ENCODE measurements at places on chromosomes 5 and 9.
A peak's percentile ranks its signal among the peaks of the same experiment; 100 is the strongest.

DNA sequence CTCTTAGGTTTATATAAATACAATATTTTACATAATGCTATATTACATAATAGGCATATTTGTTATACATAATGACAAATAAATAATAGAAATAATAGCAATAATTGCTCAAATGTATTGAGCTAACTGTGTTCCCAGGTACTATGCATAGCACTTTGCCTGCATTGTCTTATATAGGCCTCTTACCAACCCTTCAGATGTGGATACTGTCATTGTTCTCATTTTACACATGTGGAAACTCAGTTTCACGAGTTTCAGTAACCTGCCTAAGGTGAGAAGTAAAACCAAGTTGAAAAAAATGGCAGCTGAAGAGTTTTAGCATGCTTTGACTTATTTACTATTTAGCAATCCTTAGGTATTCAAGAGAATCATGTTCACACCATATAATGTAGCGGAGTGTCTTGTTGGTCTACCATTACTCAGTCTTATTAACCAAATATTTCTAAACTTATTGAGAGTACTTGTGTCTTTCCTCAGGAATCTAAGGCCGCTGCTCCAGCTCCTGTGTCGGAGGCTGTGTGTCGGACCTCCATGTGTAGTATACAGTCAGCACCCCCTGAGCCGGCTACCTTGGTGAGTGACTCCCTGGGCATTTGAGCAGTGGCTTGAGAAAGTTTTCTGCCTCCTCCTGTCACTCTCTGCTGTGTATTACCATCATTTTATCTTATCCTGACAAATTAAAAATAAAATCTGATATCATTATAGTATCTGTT lies 57.5 kb downstream of the ERAP1 start:
- DNase-seq: no peak

GRCh38 chr9:1771094-1771789 lies 243.9 kb upstream of the SMARCA2 start:
- DNase-seq: no peak

DNA sequence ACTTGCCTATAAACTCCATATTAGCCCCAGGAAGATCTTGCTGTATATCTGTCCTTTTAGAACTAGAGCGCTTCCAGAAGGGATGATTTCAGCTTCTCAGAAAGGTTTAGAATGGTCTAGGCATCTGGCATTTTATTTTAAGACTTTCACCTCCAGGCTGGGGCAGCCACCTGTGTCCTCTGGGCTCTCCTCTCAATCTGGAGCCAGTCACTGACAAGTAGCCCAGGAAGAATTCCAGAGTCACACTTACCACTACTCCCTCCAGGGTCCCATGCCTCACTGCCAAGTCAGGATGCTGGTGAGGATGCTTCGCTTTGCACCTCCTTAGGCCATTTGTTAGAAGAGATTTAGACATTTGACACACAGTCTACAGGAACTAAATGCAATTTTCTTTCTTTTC lies 20.8 kb downstream of the B4GALT1 start:
- peak; percentile 46 for DNase-seq

DNA sequence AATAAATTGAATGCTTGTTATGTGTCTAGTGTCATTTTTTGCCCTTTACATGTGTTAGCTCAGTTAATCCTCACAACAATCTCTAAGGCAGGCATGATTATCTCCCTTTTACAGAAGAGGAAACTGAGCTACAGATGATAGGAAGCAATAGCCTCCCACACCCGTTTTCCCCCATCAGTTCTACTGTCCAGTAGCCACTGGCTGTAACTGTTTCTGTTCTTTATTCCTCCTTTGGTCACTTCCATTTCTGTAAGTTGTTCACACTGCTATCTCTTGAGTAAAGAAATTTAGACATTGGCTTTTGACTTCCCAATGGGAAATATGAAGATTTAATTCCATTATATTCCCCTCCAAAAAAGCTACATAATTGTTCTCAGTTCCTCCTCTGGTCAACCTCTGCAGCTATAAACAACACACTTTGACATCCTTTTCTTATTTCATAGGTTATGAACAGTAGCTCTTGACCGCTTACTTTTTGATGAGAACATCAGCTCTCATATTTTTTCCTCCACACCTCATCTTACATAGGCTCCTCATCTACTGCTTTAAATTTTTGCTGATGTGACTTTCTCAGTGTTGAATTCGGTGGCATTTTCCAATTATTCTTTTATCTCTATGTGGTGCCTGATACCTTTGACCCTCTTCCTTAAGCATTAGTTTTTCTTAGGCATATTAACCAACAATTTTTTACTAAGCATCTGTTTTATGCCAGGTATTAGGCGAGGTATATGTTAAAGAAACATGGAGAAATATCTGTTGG lies 21.4 kb downstream of the SPZ1 start:
- DNase-seq: no peak

GRCh38 chr5:166353580-166353979 lies 1937.9 kb upstream of the WWC1 start:
- no peak for DNase-seq

DNA sequence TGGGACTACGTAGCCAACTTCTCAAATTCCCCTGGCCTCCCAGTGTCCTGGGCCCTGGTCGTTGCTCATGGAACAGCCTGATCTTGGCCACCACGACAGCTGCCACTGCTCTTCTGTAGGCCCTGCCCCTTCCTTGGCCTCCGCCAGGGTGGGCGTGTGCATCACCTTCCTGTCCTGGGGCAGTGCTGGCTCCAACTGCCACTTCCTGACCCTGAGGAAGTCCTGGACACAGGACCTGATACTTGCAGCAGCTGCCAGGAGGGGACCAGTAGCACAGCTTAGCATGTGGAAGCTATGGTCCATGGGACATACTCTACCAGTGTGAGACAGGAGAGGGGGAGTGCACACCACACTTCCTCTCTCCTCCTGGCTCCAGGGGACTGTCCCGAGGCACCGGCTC lies 145.2 kb downstream of the TENT4A start:
- peak; percentile 91 for DNase-seq

- no peak for DNase-seq
Observed at GRCh38 chr9:98656511-98656910, 52.2 kb downstream of the GABBR2 start.

- DNase-seq: no peak
Observed at GRCh38 chr9:111961575-111961974, 65.0 kb downstream of the UGCG start.

GRCh38 chr5:54656261-54656728 lies 138.7 kb downstream of the SNX18 start:
- DNase-seq: no peak

GRCh38 chr5:1541702-1542400 lies 18.1 kb upstream of the LPCAT1 start:
- DNase-seq: no peak

Measured in WERI-Rb-1 (cell line).